ENCODE measurements at places on chromosomes 3 and 15.

DNA sequence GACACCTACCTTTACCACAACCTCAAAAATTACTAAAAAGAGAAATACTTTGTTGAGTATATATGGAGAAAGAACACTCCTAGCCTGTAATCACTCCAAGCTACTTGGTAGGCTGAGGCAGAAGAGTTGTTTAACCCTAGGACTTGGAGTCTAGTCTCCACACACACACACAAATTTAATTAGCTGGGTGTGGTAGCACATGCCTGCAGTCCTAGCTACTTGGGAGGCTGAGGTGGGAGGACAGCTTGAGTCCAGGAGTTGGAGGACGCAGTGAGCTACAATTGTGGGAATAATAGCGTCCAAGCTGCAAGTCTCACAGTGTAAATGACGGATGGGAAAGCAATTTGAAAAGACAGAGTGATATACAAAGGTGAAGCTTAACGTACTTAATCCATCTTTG is 50.5 kb downstream of the LDHAL6B start:
- no peak for DNase-seq

GRCh38 chr15:90851940-90852339 is 16.4 kb upstream of the FURIN start:
- no peak for DNase-seq

DNA sequence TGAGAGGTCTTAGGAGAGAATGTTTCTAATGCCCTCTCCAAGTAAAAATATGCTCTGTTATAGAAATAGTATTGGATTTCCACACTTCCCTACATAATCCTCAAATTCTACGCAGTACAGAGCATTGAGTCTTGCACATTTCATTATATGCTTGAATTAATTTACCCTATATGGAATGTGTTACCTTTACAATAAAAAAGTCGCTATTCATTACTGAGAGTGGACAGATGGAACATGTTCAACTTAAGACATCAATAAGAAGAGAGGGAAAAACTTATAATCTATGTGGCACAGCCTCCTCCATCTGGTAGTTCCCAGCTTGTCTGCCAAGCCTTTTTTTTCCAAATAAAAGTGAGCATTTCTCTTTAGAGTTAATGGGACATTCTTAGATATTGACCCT is 417.9 kb downstream of the MECOM start:
- DNase-seq, result no peak

- DNase-seq, result no peak
Observed at GRCh38 chr3:27449530-27450150, 34.5 kb downstream of the SLC4A7 start.
